Heart right ventricle (tissue), 16 donors: ENCODE measurements at places on chromosomes 7 and 10. TPM values are rescaled to one million over a fixed set of nuclear protein-coding genes. Genes with fewer than 3 reads are reported as not detected.

DNA sequence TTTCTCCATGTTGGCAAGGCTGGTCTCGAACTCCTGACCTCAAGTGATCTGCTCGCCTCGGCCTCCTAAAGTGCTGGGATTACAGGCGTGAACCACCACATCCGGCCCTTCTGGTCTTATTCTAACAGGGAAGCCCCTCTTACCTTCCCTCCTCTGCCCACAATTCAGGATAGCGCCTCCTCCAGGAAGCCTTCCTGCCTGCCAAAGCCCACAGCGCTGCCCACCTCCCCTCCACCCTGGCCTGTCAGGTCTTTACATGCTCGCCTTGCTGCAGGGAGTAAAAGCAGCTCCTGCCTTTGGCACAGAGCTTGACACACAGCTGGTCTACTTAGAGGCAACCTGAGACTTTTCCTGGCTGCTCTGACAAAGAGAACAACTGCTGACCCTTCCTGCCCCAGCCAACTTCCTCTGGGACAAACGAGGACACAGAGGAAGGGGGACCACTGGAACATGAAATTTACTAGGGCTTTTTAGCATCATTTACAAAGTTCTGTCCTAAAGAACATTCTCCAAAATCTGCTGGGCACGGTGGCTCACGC is 13.2 kb downstream of the MLXIPL start:
- H3K27ac ChIP-seq, result no peak overlapping the region
- H3K27me3 ChIP-seq, result peaks cover 40% of the 10 kb centered on the region

Gene GPNMB
- 158 TPM for total RNA-seq

Gene CFAP46
- 1.1 TPM for total RNA-seq

Gene FEZF1
- total RNA-seq, result not detected

Gene CLEC2L
- not detected for total RNA-seq
